ENCODE measurements at places on chromosomes 16 and 17.

DNA sequence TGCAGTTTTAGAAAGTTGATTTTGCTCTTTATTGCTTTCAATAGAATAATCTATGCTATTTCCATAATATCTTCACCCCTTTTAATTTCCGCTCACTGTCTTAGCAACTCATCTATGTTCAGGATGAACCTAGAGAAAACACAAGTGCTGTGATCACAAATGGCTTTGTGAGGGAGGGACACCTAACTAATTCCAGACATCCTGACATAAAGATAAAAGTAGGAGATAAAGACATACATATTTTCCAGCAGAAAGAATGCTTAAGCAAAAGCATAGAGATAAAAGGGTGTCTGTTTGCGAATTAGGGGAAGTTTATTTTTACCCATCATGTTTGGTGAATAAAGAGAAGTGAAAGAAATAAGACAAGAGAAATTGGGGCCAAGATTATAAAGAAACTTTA is 254.2 kb downstream of the KCNJ2 start:
- no peak for DNase-seq

GRCh38 chr17:76208120-76208519 is 32.2 kb downstream of the RNF157 start:
- DNase-seq: no peak

- no peak for DNase-seq
Measured at GRCh38 chr16:75580-76501, 2.2 kb upstream of the MPG start.

- no peak for DNase-seq
Measured at GRCh38 chr17:8781776-8782175, 17.4 kb downstream of the MFSD6L start.

DNA sequence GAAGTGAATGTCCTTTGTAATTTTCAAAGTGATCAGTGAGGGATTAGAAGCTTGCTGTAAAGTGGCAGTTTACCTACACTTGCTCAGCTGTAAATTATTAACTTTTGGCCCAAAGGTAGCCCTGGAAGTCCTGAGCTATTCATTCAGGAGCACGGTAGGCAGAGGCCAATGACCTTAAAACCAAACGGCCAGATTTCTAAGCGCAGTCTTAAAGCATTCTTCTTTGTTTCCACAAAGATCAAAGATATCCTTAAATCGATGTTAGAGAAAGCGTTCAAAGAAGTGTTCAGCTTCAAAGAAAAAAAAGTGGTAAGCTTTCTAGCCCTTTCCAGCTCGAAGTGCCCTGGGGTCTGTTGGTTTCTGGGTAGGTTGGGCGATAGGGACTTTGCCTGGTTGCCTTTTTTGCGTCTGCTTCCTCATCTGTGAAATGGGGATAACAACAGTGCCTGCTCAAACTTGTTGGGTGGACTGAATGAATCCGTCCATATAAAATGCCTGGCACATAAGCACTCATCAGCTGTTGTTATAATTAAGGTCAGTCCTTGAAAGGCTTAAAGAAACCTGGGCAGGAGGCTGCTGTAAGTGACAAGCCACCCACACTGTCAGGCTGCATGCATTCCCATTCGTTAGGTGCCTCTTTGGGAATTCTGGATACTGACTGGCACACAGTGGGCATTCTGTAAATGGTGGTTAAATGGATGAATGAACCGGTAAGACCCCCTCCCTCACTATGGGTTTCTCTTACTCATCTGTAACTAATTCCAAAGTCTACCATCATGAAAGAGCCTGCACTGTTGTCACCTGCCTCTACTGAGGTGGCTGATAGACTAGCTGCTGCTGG is 113.2 kb downstream of the PRKCA start:
- no peak for DNase-seq

GRCh38 chr16:70582280-70582978 is 58.8 kb downstream of the SF3B3 start:
- no peak for DNase-seq

Data from stimulated activated effector memory CD8-positive, alpha-beta T cell treated with anti-CD3 and anti-CD28 coated beads, Interleukin-12 subunit alpha, Interleukin-12 subunit beta, amount 100 ng/mL, for 72 hours (primary cell).